ENCODE measurements at places on chromosomes 7 and 10. TPM values are rescaled to one million over a fixed set of nuclear protein-coding genes. Genes with fewer than 3 reads are reported as not detected.

CAMK2B gene
- 1.4 TPM for total RNA-seq

HEPACAM2 gene
- not detected for total RNA-seq

NAT16 gene
- total RNA-seq: not detected

C10orf143 gene
- 6.4 TPM for total RNA-seq

BICC1 gene
- not detected for total RNA-seq

PLAU gene
- 0.43 TPM for total RNA-seq

HPS1 gene
- 62.1 TPM for total RNA-seq
